ENCODE measurements at places on chromosomes 5 and 9. TPM values are rescaled to one million over a fixed set of nuclear protein-coding genes. Genes with fewer than 3 reads are reported as not detected.

The DBH gene
- 0.14 TPM for polyA plus RNA-seq

The CFAP157 gene
- polyA plus RNA-seq, result 0.20 TPM

The TRPM3 gene
- polyA plus RNA-seq, result not detected

The TPPP gene
- 0.08 TPM for polyA plus RNA-seq

The FYB1 gene
- 342 TPM for polyA plus RNA-seq

The CCDC192 gene
- not detected for polyA plus RNA-seq

The S100Z gene
- not detected for polyA plus RNA-seq

The CCL28 gene
- 19.0 TPM for polyA plus RNA-seq

The C9 gene
- polyA plus RNA-seq, result not detected

The LPAR1 gene
- polyA plus RNA-seq, result not detected

The ACOT12 gene
- polyA plus RNA-seq, result not detected

The SYNPO gene
- not detected for polyA plus RNA-seq

The RETREG1 gene
- polyA plus RNA-seq, result 120 TPM

The SERF1A gene
- 5.9 TPM for polyA plus RNA-seq

The SLC23A1 gene
- not detected for polyA plus RNA-seq

The GTF2H2C gene
- polyA plus RNA-seq, result 17.6 TPM

The VPS13A gene
- polyA plus RNA-seq, result 4.0 TPM

The ADGRV1 gene
- not detected for polyA plus RNA-seq

The DRD1 gene
- not detected for polyA plus RNA-seq

The SLC6A7 gene
- polyA plus RNA-seq, result not detected

The BSPRY gene
- 0.48 TPM for polyA plus RNA-seq

The SLC26A2 gene
- polyA plus RNA-seq, result 3.9 TPM

The PTGER4 gene
- 38.5 TPM for polyA plus RNA-seq

The ALDOB gene
- not detected for polyA plus RNA-seq

The BASP1 gene
- polyA plus RNA-seq, result 0.23 TPM

The CCNI2 gene
- 2.4 TPM for polyA plus RNA-seq

The POLR1E gene
- polyA plus RNA-seq, result 22.7 TPM

The ROR2 gene
- not detected for polyA plus RNA-seq

The FLT4 gene
- 0.64 TPM for polyA plus RNA-seq

The TAF11L5 gene
- polyA plus RNA-seq, result not detected

The C5 gene
- 0.48 TPM for polyA plus RNA-seq

The SNCB gene
- polyA plus RNA-seq, result not detected

The SPATA31D4 gene
- not detected for polyA plus RNA-seq

The FAM200C gene
- 0.25 TPM for polyA plus RNA-seq

The CDC20B gene
- polyA plus RNA-seq, result not detected

The PCDHGA2 gene
- not detected for polyA plus RNA-seq

The OCLN gene
- polyA plus RNA-seq, result 0.07 TPM

The C1QTNF2 gene
- polyA plus RNA-seq, result not detected

The RAD1 gene
- 18.9 TPM for polyA plus RNA-seq
